ENCODE measurements at places on chromosomes 5 and 9.

DNA sequence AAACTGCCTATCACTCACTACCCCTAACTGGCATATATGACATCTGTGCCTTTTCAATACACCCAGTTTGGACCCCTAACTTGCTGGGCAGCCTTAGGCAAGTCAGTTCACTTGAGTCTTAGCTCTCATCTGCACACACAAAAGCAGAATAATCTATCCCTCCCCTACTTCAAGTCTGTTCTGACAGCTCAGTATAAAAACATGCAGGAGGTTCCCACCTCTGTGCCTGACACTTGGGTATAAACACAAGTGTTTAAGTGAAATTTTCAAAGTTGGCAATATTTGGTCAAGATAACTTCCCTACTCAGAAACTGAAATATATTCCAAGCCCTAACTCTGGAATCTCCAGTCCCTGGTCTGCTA is 12.6 kb downstream of the HNRNPH1 start:
- DNase-seq = no peak

DNA sequence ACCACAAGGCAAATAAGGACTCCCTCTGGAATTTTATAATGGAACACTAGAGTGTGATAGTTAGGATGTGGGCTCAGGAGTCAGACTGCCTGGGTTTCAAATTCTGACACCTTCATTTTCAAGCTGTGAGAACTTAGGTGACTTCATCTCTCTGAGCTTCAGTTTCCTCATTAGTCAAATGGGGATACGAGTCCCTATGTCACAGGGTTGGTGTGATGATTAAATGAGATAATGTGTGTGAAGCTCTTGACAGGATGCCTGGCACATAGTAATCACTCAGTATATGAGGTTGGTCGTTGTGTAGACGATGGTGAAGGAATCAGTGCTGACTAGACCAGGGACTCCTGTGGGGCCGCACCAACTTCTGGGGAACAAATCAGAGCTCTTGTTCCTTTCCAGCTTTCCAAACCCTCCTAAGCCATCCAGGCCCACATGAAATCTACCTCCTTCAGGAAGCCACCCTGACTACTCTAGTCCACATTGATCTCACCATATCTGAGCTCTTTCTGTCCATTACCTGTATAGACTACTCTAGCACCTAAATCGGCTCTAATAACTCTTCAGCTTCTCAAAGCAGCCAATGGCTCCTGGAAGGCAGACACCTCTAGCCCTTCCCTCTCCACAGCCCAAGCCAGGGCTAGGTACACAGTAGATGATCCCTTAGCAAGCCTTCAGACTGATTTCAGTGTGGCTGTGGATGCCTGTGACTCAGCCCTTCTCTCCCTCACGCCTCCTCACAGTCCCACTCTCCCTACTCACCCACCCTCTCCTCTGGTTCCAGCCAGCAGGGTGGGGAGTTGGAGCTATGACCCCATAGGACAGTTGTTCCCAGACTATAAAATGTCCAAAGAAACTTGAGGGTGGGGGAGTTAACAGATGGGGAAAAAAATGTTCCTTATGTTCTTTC is 2.5 kb upstream of the TCF7 start:
- DNase-seq = no peak

DNA sequence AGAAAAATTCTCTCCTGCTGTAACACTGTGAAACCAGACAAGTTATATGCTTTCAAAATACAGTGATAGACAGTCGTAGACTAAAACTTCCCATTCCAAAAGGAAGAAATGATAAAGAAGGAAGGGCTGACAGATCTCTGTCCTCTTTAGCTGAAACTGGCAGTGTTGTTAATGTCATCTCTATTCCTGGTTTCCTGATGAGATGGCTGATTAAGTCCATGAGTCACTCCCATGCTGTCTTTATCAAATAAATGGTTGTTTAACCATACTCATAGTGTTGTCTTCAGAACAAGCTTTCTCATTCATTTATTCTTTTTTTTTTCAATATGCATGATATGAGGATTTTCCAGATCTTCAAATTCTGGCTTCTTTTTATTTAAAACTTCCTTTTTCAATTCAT is 952.2 kb upstream of the WWC1 start:
- no peak for DNase-seq

GRCh38 chr5:65825408-65826328 is 100.7 kb upstream of the ERBIN start:
- no peak for DNase-seq

DNA sequence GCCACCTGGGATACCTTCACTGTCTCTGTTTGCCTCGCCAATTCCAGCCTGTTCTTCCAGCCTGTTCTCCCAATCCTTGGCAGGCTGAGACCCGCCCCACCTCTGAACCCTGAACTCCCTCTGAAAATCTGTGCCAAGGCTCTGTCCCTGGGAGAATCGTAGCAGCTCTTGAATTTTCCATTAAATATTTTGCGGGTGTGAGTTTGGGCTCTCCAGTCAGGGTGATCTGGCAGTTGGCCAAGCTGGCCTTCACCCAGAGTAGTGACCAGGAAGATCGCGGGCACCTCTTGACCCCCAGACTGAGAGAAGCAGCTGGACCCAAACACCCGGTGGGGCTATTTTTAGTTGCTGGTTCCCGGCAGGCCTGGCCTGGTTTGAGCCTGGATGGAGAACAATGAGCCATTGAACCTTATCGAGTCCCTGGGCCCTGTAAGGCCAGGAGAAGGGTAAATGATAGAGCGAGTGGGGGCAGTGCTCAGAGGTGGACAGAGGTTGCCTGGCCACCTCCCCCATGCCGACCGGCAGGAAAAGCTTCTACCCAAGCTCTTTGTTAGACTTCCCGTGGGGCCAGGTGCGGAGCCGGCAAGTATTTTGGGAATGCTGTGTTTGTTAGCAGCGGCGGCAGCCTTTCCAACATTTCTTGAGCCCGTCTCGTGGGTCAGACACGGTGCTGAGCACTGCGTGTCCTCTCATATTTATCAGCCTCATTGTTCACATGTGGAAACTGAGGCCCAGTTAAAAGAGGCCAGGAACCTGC is 146.2 kb downstream of the RGS3 start:
- no peak for DNase-seq

GRCh38 chr9:77163884-77164283 is 13.4 kb upstream of the VPS13A start:
- DNase-seq = no peak

- no peak for DNase-seq
These were observed 21.4 kb downstream of the TMEM245 start for GRCh38 chr9:109098171-109098959.

- no peak for DNase-seq
These were observed 37.3 kb upstream of the PITX1 start for GRCh38 chr5:135071311-135071710.

DNA sequence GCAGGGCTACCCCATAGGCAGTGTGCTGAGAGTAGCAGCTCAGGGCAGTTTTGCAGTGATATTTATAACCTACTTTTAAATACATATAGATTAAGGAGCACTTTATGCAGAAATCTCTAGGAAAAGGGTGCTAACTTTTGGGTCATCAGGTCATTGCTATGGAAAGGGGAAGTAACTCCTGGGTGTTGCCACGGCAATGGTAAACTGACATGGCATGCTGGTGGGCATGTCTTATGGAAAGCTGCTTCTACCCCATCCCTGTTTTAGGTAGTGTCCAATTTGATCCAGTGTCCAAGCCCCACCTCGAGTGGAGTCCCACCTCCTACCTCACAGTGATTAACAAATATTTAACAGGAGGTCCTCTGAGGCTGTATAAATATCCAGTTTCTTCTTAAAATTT is 56.8 kb upstream of the XPA start:
- no peak for DNase-seq

DNA sequence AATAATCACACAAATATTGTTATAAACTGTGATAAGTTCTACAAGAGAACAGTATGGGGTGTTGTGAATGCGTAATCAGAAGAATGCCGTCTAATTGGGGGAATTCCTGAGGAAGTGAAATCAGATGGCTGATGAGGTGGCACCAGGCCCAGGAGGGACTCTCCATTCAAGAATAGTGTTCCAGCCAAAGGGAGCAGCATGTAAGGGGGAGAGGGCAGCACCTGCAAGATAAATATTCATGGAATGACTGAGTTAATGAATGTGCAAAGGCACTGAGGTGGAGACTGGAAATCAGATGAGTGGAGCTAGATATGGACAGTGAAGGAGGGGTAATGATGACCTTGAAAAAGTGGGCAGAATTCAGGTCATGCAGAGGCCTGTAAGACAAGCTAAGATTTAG is 250.6 kb downstream of the ARRDC3 start:
- no peak for DNase-seq

GRCh38 chr5:78523314-78524193 is 125.0 kb downstream of the LHFPL2 start:
- DNase-seq = no peak

GRCh38 chr5:65017636-65018035 is 248.9 kb downstream of the CWC27 start:
- no peak for DNase-seq

GRCh38 chr9:130259044-130259443 is 6.5 kb upstream of the HMCN2 start:
- DNase-seq = no peak

DNA sequence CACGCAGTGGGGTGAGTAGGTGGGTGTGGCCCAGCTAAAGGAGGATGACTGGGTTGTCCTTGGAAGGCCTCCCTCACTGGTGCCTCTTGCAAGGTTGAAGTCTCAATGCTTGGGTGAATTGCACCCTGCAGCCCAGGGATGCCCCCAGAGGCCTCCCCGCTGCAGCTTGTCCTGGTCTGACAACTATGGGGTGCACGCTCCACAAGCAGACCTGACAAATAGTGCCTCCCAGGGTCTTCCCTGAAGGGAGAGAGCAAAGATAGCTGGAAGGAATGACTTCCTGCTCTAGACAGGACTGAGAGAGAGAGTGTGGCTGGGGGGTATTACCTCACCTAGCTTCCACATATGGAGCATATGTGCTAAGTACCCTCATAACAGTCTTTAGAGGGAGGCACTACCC is 1.7 kb downstream of the PSD2 start:
- no peak for DNase-seq

DNA sequence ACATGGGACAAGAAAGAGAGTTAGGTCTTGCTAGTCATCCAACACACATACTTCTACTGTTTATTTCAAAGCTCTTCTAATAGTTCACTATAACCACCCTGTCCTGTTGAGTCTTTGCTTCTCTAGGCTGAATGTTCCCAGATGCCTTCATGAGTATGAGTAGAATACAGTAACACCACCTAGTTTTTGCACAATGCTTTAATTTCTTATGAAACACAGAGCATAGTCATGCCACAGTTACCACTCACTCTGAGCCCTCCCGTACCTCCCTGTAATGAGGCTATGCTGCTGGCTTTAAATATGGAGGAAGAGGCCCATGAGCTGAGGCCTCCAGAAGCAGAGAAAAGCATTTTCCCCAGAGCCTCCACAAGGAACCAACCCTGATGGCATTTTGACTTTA is 75.0 kb upstream of the SLC1A3 start:
- no peak for DNase-seq

DNA sequence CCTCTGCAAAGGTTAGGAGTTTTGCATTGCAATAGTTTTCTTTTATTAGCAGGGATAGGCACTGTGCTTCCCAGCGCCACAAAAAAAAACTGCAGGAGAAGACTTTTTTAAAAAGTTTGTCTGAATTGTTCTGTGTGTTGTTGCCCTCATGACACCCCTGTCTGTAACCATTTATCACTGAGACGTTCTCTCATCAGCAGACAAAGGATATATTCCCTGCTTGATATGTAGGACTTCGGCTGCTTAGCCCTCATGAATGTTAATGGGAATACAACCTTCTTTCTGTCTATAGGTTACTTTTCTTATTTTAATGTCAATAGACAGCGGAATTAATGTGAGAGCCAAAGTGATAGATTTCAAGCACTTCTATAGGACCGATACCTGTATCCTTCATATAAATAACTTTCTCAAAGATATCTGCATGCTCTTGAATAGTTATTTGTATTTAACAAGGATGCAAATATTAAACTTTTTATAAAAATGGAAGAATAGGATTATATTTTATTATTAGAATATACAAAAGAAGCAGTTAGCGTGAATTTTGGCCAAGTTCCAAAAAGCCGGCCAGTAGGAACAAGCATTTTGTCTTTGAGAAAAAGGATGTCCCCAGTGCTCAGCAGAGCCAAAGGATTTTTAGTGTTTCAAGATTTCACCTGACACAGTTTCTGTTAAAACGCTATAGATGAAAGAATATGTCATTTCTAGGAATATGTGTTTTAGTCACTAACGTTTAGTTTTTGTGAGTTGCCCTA is 1.5 kb upstream of the LYSMD3 start:
- no peak for DNase-seq

DNA sequence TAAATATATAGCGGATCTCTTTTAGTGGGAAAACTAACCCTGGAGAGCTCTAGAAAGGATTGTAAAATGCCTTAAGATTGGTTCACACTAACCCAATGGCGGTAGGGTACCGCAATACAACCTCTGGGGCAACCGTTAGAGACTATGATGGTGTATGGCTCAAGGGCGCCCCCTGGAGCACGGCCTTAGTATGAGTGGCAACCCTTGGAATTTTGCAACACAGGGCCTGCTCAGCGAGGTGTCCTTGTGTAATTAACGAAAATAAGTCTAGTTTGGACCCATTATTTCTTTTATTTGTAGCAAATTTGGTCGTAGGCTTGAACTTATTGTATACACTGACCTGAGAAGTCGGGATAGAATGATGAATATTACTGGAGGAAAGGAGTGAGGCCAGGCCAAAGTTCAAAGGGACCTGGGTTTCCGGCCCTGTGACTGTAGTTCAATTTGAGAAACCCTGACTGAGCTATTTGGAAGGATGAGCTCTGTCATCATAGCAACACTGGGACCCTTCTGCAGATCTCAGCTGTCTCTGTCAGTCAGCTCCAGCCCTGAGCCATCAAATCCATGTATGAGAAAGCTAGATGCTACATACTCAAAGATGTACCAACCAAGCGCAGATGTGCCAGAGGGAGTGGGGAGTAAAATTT is 54.8 kb downstream of the CAMK4 start:
- peak; percentile 89 for DNase-seq

DNA sequence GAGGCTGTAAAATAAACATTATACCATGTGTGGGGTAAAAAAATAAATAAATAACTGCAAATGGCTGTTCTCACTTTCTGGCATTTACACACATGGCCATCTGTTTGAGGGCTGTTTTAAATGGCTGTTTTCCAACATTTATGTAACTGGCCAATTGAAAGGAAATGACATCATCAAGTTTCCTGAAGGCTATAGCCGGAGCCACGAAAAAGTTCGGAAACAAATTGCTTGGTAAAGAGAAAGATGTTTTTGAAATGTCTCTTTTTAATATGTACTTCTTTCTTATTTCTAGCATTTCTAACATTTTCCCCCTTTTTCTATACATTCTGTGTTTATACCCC is 95.4 kb upstream of the DAB2 start:
- no peak for DNase-seq

DNA sequence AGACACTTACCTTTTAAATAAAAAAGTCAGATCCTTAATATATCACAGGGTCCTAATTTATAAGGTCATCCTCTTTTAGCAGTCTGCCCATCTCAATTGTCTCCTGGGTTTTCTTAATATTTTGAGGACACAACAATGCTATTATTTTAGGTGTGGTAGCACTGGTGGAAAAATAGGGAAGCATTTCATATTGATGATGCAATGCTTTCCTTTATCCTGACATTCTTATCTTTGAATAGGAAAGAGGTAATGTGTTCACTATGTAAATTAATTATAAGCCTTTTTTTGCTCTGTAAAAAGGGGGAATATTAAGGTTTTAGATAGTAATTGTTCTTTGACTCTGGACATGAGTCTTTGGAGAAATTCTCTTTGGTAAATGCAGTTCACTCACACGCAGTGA is 164.7 kb downstream of the YTHDC2 start:
- DNase-seq = no peak

- DNase-seq = no peak
These were observed 135.8 kb downstream of the TRIM36 start for GRCh38 chr5:115033861-115034260.

Measured in stimulated activated CD4-positive, alpha-beta T cell treated with anti-CD3 and anti-CD28 coated beads, Interleukin-12 subunit alpha, Interleukin-12 subunit beta, amount 100 ng/mL, for 4 hours (primary cell).